ENCODE measurements at places on chromosomes 1 and 21.

GRCh38 chr1:91816031-91816430 lies 69.9 kb downstream of the TGFBR3 start:
- DNase-seq = no peak

DNA sequence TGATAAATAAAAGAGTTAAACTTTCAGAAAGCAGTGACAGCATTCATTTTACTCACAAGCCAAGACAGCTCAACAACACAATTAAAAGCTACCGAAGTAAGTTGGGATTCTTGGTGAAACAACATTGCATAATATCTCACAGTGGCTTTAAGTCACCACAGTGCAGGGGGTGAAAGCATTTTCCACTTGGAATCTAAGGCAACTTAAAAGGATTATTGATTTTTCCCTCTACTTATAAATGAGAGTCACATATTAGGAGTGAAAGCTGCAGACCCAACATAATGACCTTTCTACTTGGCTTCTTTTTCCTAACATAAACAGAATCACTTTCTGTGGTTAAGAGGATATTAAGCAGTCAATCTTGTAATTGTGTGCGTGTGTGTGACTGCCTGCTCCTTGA lies 536.6 kb upstream of the CXADR start:
- DNase-seq = no peak

DNA sequence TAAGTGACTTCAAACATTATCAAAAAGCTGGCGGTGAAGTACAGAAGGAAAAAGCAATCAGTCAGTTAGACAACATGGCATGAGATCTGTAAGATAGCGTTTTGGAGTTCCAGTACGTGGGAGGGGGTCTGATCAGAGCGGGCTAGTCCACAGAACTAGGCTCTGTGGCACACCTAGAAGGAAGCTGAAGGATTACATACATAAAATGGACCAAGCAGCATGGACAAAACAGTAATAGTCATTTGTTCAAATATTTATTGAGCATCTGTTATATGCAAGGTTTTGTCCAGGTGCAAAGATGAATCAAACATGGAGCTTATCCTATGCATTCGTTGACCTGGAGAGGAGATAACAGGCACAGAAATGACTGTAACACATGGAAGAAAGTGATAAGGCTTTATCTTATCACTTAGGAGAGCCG lies 22.9 kb upstream of the PLA2G2E start:
- no peak for DNase-seq

DNA sequence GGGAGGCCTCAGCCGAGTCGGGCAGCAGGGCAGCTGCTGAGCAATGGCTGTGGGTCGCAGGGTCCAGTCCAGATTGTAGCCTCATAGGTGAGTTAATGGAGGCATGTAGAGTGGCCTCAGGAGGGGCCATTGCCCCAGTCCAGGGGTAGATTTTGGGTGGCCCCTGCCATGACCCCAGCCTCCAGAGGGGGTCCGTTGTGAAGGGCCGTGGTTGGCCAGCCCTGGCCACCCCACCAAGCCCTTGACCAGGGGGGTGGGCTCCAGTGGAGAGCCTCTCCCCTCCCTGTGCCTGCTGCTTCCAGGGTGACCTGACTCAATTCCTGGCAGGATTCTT lies 26.1 kb downstream of the TRPM2 start:
- no peak for DNase-seq

- no peak for DNase-seq
Observed at GRCh38 chr1:78007677-78008341, 3.1 kb downstream of the DNAJB4 start.

DNA sequence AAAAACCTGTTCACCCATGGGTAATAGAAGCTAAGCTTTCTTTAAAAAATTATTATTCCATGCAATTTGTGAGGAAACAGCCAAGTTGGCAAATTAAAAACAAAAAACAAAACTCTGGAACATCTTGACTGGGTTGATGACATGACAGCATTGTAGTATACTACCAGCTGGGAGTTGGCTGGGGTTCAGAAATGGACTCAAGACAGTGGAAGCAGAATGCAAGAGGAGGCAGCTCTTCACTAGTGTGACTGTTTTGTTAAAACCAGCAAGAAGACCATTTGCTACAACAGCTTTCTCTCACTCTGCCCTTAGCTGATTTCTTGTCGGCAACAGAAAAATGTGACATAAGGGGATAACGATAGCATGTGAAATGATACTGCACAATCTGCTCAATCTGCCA lies 1298.9 kb upstream of the ADGRL4 start:
- peak; percentile 8 for DNase-seq

GRCh38 chr1:18819203-18819602 lies 40.3 kb downstream of the TAS1R2 start:
- no peak for DNase-seq
